Ammon's horn (tissue), 1 donor: ENCODE measurements at places on chromosomes 1 and 21.

DNA sequence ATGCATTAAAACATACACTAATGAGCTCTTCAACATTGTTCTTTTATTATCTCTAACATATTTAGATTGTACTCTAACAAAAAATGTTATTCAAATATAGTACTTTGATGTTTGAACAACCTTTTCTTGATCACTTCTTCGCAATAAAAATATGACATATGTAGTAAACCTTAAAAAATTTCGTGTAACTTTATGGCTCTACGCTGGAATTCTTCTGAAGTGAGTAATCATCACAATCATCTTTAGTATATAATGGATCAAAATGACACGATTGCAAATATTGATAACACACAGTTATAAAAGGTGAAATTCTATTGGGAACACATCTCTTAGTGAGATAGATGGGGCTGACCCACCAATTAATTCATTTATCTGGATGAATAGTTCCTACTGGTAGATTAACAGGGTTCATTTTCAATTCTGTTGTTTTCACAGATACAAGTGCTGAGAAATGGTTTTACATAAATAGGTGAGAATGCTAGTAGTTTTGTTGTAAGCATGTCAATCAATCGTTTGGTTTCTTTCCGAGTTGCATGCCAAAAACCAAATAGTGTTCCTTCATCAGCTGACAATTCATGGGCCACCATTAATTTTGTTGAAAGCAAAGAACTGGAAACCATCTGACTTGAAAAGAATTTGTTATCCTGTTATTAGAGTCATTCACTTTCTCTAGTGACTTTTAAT is 1.5 kb upstream of the ZMPSTE24 start:
- DNase-seq: no peak

- DNase-seq: no peak
These were observed 421.8 kb downstream of the PTBP2 start for GRCh38 chr1:97143236-97143882.

- no peak for DNase-seq
These were observed 121.8 kb upstream of the SLC44A3 start for GRCh38 chr1:94698356-94698755.

DNA sequence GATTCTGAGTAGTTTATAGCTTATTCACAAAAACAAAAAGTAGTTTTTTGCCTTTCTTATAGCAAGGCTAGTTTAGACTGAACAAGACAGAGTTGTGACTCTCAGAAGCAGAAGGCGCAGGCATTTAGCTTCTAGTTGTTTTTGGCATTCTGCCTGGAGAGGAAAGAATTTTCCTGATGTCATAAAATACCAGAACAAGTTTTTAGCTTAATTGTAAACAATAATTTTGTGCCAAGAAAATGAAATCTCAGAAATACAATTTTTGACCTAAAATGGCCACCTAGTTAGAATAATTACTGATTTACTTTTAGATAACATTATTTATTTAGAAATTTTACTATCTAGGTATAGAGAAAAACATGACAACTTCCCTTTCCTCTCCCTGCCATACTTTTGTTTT is 1.0 kb downstream of the DNAJB4 start:
- peak; percentile 59 for DNase-seq

DNA sequence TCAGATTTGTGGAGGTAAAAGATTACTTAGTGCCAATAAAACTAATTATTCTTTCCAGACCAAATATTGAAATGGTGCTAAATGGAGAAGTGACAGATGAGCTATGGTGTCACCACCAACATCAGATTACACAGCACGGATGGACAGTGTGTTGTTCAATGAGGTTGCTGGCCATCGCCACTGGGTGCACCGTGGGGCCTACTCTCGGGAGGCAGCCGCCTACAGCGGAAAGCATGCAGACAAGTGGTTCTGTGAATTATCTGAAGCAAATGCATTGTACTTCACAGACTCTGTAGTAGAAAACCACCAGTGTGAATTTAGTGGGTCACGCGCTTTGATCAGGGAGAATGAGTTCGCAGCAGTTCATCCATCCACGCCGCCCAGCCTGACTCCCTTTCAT is 42.3 kb downstream of the GNG4 start:
- DNase-seq: no peak

DNA sequence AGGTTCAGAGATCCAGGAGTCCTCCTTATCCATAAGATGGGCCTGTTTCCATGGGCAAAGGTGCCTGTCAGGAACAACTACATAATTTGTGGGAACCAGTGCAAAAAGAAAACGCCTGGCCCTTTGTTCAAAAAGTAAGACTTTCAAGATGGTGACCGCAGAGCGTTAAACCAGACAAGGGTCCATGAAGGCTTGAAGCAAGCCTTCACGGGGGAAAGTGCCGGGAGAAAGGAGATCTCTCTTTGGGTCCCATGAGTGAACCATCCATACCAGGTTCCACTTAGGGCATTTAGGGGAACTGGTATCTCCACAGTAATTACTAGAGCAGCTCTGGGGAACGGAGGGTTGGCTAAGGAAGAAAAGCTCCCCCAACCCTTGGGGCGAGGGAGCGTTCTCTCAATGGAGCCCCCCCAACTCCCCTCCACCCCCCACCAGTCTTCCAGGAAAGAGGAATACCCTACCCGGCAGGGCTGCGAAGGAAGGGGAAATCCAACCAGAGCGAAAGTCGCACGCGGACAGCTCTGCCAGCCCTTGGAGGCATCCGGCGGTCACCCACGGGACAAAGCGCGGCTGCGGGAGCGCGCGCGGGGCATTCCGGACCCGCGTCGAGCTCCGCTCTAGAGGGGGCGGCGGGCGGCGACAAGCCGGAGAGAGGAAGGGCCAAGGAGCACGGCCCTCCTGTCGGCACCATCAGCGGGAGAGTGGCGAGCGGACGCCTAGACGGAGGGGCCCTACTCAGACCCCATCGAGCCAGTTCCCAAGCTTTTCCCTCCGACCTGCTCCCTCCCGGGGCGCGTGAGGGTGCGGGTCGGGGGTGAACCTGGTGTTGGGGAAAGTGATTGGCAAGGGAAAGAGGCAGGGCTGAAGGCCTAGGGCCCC is 687 bp upstream of the RASSF5 start:
- DNase-seq: no peak

GRCh38 chr21:43854773-43855633 is 10.0 kb upstream of the AGPAT3 start:
- DNase-seq: no peak

DNA sequence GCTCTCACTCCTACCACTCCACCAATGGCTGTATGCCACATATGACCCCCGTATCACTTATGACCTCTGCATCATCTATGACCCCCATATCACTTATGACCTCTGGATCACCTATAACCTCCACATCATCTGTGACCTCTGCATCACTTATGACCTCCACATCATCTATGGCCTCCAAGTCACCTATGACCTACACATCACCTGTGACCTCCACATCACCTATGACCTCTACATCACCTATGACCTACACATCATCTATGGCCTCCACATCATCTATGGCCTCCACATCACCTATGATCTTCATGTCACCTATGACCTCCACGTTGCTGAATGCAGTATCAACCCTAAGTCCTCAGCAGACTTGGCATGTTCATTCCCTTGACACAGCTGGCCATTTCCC is 271.2 kb downstream of the MATN1 start:
- DNase-seq: no peak

DNA sequence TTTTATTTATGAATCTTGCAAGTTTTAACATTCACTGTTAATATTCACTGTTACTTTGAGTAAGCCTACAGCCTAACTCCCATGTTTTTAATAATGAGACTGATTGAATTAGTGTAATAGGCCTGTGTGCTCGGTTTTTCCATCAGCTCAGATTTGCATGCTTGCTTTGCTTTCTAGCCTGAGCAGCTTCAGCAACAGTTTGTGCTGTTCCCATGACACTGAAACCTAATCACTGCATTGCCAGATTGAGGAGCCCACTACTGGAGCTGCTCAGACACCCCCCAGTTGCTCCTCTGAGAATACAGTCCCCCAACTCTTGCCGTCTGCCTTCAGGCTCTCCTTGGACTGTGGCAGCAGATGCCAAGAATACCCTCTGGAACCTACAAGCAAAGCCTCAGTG is 695.4 kb downstream of the BRINP3 start:
- DNase-seq: peak; percentile 16
